ENCODE measurements at places on chromosomes 13 and 19.

GRCh38 chr13:56752636-56753035 is 388.1 kb upstream of the PRR20A start:
- no peak for DNase-seq

DNA sequence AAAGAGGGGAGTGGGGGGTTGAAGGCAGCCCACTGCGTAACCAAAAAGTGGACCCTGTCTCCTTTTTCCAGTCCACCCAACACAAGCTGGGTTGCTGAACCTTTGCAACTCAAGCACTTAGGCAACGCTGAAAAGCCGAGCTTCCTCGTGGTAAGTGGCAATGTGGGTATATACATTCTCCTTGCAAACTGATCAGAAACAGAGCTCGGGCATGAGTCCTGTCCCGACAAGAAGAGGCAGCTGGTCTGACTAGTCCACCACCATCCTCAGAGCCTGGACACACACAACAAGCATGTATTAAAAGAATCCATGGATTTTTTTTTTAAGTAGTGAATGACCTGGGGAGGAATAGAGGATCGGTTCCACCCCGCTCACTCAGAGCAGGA is 240.6 kb upstream of the ZNF507 start:
- no peak for DNase-seq

DNA sequence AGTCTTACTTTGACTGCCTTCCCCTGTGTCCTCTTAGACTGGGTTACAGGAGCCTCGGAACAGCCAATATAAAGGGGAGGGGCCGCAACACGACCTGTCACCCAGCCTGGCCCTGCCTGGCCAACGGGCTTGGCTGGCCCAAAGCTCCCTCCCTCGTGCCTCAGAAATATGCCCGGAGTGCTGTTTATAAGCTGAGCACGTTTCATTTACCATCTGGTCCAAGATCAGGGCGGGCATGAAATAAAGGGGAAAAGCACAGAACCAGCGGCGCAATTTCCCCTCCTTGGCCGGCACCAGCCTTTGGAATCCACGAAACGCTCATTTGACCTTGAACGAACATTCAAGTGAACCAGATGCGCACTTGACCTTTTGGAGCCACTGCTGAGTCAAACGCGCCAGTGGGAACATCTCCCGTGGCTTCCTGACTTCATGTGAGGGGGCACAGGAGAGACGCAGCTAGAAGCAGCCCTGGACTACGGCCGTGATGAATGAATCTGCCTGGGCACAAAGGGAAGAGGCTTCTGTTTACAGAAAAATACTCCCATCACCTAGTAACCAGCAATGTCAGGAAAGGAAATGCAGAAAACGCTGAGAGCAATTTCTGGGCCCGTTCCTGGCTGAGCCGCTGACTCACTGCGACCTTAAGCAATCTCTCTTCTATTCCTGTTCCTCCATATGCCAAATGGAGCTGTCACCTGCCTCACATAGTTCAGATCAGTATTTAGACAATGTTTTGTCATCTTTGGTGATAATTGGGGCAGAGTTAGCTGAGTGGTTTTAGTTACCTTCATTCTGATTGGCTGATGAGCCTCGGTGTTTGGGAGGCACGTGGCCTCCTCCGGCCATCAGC is 53.3 kb downstream of the RFX2 start:
- DNase-seq = no peak

DNA sequence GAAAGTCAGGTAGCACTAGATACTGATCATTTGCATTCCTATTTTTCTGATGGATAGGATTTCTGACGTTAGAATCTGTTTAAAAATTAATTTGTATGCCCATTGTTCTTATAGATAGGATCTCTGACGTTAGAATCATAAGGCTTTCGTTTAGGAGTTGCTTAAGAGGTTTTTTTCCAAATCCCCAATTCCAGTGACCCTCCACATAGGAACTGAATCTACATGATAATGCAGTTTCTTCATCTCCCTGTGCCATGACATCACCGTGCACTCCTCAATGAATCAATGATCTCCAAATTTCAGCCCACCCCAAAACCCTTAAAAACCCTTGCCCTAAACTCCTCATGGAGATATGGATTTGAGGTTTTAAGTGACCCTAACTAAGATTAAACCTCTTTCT is 87.2 kb downstream of the RXFP2 start:
- DNase-seq = no peak

DNA sequence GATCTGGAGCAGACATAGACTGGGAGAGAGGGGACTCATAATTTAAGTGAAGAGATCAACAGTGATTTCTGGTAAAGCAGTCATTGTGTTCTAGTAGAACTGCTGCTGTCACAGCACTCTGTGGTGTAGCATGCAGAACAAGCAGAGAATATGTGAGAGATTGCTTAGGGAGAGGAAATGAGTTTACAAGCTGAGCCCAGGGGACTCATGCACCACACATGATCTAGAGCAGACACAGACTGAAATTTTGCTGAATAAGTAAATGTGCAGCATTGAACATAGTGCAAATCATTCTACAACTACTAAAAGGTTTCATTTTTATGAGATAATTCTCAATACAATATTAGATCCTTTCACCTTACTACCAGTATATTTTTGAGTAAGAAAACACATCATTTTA is 125.7 kb downstream of the MYO16 start:
- no peak for DNase-seq

GRCh38 chr13:91986761-91987483 is 588.5 kb downstream of the GPC5 start:
- DNase-seq = no peak

GRCh38 chr13:107977071-107977574 is 238.2 kb downstream of the LIG4 start:
- DNase-seq = peak; percentile 96

DNA sequence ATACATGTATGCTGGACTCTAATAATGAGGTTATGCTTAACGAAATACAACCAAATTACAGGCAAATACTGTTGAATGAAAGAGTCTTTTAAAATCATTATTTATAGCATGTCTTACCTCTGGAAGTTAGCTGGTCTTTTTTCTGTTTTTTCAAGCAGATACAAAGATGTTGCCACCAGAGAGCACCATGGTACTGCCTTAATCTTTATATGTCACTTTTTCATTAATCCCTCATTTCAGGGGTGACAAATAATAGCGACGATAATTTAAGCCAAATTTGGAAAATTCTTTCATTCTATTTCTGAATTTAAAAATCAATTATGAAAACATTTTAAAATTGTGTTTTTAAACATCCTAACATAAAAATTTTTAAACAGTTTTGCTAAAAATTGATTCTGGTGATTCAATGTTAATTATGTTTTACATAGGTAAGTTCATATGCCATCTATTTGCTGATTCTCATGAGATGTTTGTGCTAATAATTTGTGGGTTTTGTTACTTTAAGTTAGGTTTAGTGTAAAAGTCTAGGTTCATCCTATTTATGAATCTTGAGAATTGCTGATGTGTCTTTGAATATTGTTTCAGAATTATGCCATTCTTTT is 379.3 kb upstream of the SGCG start:
- peak; percentile 13 for DNase-seq

- DNase-seq = no peak
Observed at GRCh38 chr19:5948752-5949564, 29.0 kb downstream of the RANBP3 start.

GRCh38 chr13:48412881-48413351 is at the start of gene LPAR6:
Gene LPAR6 (minus strand): TSS chr13:48413113. CDS start chr13:48412423, 690 bp downstream.
- no peak for DNase-seq

DNA sequence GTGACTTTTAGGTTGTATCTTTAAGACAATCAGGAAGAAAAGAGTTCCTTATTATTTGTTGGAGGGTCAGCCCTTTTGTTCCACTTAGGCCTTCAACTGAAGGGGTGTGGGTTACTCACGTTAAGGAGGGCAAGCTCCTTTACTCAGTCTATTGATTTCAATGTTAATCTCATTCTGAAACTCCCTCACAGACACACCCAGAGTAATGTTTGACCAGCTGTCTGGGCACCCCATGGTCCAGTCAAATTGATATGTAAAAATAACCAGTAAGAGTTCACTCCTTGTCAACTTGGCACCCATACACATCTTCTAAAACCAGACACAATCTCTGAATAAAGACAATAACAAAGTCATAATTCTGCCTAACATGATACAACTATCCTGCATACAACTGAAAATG is 292.9 kb downstream of the KLF5 start:
- no peak for DNase-seq

GRCh38 chr19:47417107-47417745 is 2.1 kb downstream of the MEIS3 start:
- no peak for DNase-seq
